Hepatocyte (in vitro differentiated cells): ENCODE measurements at places on chromosomes 1 and 21. TPM values are rescaled to one million over a fixed set of nuclear protein-coding genes. Genes with fewer than 3 reads are reported as not detected.

The GSTM2 gene
- 46.5 and 48.7 TPM in 2 replicates for total RNA-seq

The CITED4 gene
- 3.9 and 6.8 TPM in 2 replicates for total RNA-seq

- peak; percentile 8 for DNase-seq
These were observed 40.2 kb downstream of the FUBP1 start for GRCh38 chr1:77938651-77939050.

GRCh38 chr1:204296431-204296988 is 63.2 kb downstream of the PLEKHA6 start:
- DNase-seq: no peak

GRCh38 chr1:117599286-117600221 is 6.3 kb upstream of the TENT5C start:
- no peak for DNase-seq

GRCh38 chr1:24850328-24850920 is 79.7 kb downstream of the RUNX3 start:
- no peak for DNase-seq

- DNase-seq: no peak
These were observed 560.1 kb downstream of the OMA1 start for GRCh38 chr1:57986432-57986831.

- DNase-seq: no peak
These were observed 104.1 kb downstream of the SEC16B start for GRCh38 chr1:177865807-177866206.

GRCh38 chr1:97489834-97490233 is 431.0 kb downstream of the DPYD start:
- DNase-seq: no peak

GRCh38 chr1:26023826-26024225 is 2.3 kb downstream of the EXTL1 start:
- no peak for DNase-seq
